Right cardiac atrium (tissue), 5 donors: ENCODE measurements at places on chromosomes 7 and 10. TPM values are rescaled to one million over a fixed set of nuclear protein-coding genes. Genes with fewer than 3 reads are reported as not detected.
A peak's percentile ranks its signal among the peaks of the same experiment; 100 is the strongest.

DNA sequence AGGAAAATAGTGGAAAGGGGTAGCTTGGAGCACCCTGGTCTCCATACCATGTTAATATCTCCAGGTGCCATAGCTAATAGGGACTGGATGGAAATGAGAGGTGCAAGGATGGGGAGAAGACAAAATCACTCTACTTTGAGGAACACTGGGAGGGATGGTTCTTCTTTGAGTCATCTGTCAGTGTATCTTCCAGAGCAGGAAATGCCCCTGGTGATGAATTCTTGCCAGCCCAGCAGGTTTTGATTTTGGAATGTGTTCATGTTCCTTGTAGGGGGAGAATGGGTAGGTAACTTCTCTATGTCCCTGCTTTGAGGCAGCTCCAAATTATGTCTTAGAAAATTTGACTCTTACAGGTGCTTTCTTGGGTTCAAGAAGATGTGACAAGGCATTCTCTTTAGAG is 177.0 kb upstream of the GLI3 start:
- DNase-seq = no peak

CACNB2 gene
- 37.5 TPM for total RNA-seq

GRCh38 chr10:60916025-60916424 is 28.0 kb downstream of the RHOBTB1 start:
- no peak for DNase-seq

MRPL32 gene
- total RNA-seq = 49.8 TPM

- no peak for DNase-seq
Measured at GRCh38 chr10:29322918-29323317, 34.0 kb downstream of the LYZL1 start.

- no peak for DNase-seq
Measured at GRCh38 chr10:17415046-17415658, 39.2 kb downstream of the ST8SIA6 start.

DNA sequence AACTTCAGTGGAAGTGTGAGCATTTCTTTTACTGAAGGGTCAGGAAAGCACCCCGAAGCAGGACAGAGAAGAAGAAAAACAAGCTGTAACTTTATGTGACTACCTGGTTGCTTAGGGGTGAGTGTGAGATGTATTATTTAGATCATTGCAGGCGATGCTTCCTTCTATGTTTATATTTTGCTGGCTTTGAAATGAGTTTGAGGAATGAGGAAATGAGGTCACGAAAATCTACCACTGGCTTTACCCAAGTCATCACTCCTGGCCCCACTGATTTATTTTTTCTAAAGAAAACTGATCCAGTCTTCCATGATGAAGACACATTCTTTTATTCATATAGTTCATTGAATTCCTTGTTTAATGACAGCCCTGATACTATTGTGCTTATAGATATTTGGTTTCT is 716.6 kb upstream of the FZD8 start:
- DNase-seq = no peak

DNA sequence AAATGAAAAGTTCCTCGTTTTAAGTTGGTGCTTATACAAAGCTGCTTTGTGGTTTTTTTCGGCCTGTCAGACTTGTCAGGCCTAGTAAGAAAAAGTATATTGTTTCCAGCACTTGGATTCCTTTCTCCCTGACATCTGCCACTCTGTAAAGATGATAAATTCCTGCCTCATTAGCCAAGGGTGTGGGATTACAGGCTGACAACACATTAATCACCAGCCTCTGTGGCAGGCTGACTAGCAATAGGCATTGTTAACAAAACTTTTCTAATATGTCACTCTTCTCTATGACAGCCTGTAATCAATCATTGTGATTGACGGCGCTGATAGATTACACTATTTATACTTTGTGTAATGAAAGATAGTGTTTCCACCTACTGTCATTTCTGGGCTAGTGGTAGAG is 682.5 kb downstream of the LRMDA start:
- DNase-seq = no peak

NPSR1 gene
- not detected for total RNA-seq

SLC13A4 gene
- not detected for total RNA-seq

CNNM1 gene
- total RNA-seq = 0.06 TPM

GRCh38 chr10:30046476-30046875 is 12.9 kb downstream of the JCAD start:
- no peak for DNase-seq

DNA sequence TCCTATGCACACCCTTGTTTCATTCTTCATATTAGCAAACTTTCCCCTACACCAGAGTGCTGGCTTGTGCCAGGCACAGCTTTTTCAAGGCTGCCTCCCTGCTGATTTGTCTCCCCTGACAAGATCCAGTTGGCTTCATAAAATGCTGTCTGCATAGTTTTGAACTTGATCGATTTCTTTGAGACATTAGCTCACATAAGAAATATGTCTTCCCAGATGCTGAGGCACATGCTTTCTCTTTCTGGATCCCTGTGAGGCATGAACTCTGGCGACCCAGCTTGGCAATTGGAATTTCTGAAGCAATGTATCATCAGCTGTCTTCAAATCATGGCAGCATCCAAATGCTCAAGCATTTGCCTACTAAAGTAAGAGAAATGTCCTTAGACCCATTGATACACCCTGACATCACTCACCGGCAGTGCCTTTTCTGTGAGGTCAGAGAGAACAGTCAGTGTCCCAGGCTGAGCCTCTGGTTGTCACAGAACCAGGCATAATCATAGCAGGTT is 616.4 kb upstream of the GHITM start:
- peak; percentile 58 for DNase-seq

- no peak for DNase-seq
Measured at GRCh38 chr10:105973360-105973759, 1191.1 kb downstream of the SORCS1 start.

- no peak for DNase-seq
Measured at GRCh38 chr10:121772884-121773283, 154.9 kb downstream of the ATE1 start.

DNA sequence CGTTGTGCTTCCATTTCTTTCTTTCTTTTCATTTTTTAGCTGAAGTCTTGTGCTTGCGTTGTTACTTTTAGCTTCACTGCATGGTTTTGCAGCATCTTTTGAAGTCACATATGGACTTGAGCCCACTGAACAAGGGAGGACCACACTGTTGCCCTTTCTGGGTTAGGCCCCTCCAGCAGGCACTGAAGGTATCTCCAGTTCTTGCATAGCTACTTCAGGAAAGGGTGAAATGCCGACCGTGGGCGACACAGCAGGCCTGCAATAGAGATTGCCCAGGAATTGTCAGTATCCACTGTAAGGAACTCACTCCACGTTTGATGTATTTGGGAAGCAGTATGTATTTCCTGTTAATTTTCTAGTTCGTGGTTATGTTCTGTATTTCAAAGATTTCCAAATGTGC is 85.1 kb downstream of the WDR37 start:
- no peak for DNase-seq

DNA sequence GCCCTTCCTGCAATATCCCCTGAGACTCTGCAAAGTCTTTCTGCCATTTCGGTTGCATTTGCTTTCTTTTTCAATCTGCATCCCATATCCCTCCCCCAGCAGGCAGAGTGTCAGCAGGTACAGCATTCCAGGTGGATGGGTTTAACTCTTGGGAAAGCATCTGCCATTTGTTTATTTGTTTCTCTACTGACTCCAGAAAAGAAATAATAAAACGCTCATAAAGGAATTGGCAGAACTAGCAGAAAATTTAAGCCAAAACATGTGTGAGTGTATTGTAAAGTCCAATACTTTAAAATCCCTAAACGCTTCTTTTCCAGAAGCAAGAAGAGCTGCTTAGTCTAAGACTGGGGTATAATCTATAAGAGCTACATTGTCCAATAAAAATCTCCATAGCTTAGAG is 393.8 kb downstream of the TNS3 start:
- no peak for DNase-seq

DNA sequence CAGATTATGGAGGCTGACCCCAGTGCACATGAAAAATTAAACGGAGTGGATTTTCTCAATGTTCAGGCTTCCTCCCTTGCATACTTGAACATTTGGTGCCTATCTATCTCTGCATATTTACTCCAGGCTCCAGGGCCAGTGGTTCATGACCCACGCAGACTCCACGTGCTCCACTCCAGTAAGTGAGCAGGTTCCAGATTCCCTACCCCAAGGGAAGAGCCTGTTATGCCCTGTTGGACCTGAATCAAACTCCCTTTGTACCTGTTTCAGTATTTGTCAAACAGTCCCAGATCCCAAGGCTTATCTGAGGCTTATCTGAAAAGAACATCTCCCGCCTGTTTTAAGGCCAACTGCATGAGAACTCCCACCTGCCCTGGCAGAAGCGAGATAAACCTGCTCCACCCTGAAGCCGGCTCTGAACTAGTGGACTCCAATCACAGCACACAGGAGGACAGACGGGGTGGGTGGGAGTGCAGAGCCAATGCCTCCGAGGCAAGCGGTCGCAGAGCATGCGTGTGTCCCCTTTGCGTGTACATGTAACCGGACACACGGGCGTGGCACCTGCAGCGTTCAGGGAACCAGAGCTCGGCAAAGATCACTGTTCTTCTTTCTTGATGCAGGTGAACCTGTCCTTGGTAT is 2.3 kb upstream of the FUOM start:
- no peak for DNase-seq

GRCh38 chr7:142883571-142884285 is 1.8 kb downstream of the TRPV6 start:
- no peak for DNase-seq

- no peak for DNase-seq
Measured at GRCh38 chr7:133484086-133484485, 231.2 kb downstream of the EXOC4 start.

FOXK1 gene
- total RNA-seq = 22.4 TPM

DNA sequence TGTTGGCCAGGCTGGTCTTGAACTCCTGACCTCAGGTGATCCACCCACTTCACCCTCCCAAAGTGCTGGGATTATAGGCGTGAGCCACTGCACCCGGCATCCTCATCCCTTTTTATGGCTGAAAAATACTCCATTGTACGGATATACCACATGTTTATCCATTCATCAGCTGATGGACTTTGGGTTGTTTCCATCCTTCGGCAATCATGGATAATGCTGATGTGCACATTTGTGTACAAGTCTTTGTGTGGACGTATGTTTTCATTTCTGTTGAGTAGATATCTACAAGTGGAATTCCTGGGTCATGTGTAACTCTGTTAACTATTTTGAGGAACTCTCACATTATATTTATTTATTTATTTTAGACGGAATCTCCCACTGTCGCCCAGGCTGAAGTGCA is 5.7 kb upstream of the UCMA start:
- no peak for DNase-seq

DNA sequence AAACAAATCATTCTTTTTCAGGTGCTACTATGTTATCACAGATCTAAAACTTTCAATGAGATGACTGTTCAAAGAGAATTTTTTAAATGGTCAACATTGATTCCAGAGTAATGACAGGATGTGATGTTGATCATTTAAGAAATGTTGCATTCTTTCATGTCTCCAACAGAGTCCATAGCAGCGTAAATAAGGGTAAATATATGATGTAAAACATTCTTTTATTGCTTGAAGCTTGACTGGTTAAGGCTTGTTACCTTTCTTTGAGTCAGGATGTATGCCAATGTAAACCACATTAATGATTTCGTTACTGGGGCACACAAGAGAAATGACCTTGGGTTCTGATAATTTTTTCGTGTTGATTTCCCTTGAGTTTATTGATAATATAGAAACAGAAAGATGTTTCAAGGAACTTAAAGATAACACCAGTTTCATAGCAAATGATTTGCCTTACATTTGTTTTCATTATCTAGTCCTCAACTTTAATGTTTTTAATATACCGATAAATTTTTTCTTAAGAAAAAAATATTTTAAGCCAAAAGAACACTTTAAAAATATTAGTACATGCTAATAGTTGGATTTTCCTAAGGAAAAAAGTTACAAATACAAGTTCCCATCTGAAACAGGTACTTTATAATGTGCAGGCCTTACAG is 3.5 kb downstream of the STK17A start:
- DNase-seq = no peak

ZNF783 gene
- total RNA-seq = 7.0 TPM

DNA sequence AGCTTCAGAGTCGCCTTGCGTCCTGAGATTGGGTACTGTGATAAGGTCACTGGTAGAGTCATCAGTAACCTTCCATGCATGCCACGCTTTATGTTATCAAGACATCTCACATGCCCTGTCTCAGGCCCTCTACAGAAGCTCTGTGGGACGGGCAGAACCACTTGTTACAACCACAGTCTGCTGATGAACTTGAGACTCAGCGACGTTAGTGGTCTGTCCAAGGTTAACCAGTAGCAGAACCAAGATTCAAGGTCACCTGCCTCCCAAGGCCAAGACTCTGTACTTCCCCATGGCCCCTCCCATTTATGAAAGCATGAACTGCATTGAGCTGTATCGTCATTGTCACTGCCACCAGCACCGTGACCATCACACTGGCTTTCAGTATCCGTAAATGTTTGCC is 15.0 kb downstream of the IQCE start:
- DNase-seq = no peak

GRCh38 chr10:123038782-123039631 is 30.2 kb downstream of the ACADSB start:
- no peak for DNase-seq
